ENCODE measurements at places on chromosomes 2 and 18.
A peak's percentile ranks its signal among the peaks of the same experiment; 100 is the strongest.

GRCh38 chr18:76822506-76823160 lies at the start of gene ZNF236:
TSS of gene ZNF236 (plus strand) at chr18:76822557. CDS start at chr18:76822608, 51 bp downstream.
- DNase-seq: no peak

GRCh38 chr18:32714571-32715148 lies 58.2 kb downstream of the KLHL14 start:
- DNase-seq: peak; percentile 87

DNA sequence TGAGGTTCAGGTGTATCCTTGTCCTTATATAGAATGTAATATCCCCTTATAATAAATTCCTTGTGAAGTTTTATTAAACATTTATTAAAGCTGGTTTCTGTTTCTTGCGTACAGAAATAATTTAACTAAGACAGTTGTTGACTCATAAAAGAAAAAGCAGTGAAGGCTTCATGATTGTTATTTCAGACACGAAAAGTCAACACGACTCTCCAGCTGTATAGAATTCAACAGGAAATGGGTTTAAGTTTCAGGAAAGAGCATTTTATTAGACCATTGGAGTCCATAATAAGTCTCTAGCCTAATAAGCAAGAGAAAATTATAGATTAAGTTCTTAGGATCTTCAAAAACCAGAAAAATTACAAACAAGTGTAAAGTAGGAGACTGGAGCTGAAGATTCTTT lies 62.2 kb downstream of the KCNE4 start:
- DNase-seq: no peak

GRCh38 chr2:68700560-68700959 lies 34.1 kb upstream of the ARHGAP25 start:
- no peak for DNase-seq

- peak; percentile 18 for DNase-seq
Measured at GRCh38 chr18:58955001-58955400, 90.3 kb downstream of the ZNF532 start.

GRCh38 chr2:220432645-220433044 lies 805.2 kb downstream of the SLC4A3 start:
- no peak for DNase-seq

DNA sequence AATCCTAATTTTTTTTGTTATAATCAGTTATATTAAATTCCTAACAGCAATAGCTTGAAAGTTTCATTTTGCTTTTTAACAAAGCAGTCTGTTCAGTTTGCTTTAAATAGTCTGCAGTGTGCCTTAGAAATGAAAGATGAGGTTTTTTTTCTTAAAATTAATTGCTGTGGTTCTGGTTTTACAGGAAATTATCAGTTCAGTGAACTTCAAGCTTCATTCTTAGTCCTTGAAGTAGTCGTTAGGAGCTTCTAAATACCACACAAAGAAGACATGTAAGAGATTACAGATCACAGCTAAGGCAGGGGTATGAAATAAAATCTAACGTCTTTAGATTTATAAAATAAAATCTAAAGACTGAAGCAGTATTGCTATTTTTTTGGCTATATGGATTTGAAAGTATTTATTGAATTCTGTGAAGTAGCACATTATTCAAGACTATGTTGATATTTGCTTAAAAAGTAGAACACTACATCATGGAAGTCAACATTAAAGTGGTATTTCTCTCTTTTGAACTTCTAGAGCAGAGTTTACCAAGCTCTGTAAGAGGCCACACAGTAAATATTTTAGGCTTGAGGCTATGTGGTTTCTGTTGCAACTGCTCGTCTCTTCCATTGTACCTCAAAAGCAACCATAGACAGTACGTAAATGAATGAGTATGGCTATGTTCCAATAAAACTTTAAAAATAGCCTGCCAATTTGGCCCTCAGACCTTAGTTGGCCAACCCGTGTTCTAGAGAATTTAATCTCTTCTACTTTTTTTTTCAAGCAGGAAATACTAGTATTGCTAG lies 81.5 kb upstream of the STON1 start:
- DNase-seq: peak; percentile 82

- no peak for DNase-seq
Measured at GRCh38 chr18:26448714-26449159, 99.6 kb downstream of the KCTD1 start.

- DNase-seq: peak; percentile 53
Measured at GRCh38 chr2:159614534-159615366, 1.6 kb downstream of the BAZ2B start.

DNA sequence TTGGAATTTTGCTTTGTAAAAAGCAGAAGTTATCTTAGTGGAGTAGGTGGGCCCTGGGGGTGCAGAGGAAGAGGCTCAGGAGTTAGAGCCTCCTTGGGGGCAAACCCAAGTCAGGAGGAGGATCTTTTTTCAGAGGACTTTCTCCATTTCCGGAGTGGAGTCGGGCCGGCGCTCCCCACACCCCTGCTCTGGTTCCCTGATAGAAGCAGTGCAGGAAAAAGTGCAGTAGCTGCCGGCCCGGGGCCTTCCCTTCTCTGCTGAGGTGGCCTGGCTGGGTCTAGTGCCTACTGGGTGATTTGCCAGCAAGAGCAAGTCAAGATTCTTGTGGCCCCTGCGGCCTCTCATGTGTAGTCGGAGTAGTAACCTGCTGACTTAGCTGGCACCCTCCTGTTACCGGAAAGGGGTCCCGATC lies 124.2 kb upstream of the HS6ST1 start:
- no peak for DNase-seq

GRCh38 chr18:36023336-36023735 lies 44.0 kb downstream of the RPRD1A start:
- no peak for DNase-seq

DNA sequence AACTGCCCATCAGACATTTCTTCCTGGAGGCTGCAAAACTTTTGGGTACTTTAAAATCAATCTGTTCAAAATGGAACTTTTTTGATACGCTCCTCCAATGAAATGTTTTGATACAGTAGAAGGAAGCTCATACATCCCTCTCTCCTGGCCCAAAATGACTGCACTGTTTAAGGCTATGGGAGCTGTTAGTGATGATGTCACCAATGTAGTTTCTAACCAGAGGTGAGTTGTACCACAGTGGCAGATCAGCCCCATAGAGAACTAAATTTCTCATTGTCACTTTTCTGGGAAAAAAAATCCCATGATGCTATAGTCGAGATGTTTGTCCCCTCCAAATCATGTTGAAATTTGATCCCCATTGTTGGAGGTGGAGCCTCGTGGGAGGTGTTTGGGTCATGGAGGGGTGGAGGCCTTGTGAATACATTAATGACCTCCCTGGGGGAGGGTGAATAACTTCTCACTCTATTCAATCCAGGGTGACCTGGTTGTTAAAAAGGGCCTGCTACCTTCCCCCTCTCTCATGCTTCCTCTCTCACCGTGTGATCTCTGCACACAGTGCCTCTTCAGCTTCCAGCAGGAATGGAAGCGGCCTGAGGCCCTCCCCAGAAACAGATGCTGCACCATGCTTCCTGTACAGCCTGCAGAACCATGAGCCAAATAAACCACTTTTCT lies 117.4 kb upstream of the NPAS2 start:
- DNase-seq: no peak

DNA sequence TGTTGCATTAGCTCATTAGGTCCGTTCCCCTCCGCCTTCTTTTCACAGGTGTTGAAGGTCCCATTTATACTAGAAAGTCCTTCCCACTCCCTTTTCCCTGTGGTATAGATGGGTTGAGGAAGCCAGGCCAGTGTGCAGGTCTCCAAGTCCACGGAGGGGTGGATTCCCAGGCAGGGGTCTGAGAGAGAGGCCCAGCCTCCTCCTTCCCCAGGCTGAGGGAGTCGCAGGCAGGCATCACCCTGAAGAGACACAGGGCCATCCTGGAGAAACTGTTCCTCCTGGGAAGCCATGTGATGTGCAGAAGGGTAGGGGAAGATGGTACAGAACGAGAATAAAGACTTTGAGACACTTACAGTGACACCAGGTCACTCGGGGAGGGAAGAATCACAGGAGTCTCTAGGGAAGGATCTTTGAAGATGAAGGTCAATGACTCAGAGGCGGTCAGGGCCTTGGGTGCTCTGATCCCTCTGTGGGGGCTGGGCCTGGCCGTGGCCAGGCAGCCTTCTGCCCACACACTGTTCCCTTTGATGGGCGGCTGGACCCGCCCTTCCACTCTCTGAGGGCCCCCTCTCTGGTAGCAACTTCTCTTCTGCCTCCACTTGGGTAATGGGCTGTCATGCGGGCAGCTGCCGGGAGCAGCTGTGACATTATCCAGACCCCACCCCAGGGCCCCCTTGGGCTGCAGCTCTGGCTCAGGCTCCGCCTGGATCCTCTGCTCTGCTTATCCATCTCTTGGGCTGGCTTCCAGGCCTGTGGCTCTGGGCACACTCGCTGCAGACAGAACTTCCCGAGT lies 45.1 kb downstream of the RHOB start:
- no peak for DNase-seq

DNA sequence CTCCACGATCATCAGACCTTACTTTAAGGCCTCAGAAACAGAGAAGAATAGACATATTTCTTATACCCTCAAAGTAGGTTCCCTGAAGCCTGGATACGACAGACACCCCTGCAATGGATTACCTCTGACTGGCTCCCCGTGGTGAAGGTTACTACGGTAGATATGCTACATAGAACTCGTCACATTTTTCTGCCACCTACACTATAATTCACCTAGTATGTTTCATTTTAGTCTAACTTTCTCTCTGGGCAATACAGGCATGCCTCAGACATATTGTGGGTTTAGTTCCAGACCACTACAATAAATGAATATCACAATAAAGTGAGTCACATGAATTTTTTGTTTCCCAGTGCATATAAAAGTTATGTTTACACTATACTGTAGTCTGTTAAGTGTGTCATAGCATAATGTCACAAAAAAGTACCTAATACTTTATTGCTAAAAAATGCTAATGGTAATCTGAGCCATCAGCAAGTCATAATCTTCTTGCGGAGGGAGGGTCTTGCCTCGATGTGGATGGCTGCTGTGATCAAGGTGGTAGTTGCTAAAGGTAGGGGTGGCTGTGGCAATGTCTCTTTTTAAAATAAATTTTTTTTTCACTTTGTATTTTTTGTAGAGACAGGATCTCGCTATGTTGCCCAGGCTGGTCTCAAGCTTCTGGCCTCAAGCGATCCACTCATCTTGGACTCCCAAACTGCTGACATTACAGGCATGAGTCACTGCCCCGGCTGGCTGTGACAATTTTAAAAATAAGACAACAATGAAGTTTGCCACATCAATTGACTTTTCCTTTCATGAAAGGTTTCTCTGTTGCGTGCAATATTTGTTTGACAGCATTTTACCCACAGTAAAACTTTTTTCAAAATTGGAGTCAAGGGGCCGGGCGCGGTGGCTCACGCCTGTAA lies 64.6 kb downstream of the TGIF1 start:
- no peak for DNase-seq

- no peak for DNase-seq
Measured at GRCh38 chr2:213149949-213150314, 1.5 kb downstream of the IKZF2 start.

DNA sequence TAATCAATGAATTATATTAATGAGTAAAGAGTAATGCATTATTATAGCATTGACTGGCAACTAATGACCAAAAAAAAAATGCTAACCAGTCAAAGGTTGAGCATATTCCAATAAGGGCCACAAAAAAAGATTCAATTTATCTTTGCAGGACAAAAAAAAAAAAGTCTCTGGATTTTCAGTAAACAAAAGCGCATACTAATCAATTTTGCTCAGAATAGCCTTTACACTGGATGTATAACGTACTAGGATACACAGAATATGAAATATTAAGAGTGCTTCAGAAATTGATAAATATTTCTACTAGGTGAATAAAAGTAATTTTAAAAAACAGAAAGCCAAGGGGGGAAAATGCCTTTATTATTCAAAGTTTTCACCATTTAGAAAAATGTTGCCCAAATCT lies 74.4 kb downstream of the NBAS start:
- no peak for DNase-seq

GRCh38 chr2:191983186-191983585 lies 136.3 kb upstream of the CAVIN2 start:
- DNase-seq: peak; percentile 31

DNA sequence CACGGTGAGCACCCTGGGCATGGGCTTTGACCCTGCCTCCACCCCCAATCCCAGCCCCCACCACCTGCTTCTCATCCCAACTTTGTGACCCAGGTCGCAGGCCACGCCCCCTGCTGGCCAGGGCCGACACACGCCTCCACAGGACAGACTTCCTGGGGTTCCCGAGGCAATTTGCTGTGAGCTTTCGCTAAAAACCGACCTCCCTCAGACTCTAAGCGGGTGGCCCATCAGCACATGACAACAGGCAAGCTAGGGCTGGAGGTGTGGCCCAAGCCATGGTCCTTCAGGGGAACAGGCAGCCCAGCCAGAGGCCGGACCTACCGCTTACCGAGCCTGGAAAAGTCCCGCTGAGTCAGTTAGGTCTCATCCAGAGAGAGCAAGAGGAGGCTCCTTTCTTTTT lies 31.9 kb downstream of the C1QL2 start:
- DNase-seq: no peak

DNA sequence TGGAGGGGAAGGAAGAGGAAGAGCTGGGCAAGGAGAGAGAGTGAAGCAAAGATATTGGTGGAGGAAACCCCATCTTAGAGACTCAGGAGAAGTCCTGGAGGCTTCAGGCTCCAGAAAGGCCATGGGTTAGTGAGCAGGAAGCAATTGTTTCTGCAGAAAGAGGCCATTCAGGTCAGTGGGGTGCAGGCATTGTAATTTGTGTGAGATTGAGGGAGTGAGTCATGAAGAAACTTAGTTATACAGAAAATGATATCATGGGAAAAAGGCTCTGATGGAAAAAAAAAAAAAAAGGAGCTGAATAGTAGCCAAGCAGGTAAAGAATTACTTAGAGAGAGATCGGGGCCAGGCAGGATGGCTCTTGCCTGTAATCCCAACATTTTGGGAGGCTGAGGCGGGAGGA lies 4.0 kb downstream of the EMILIN2 start:
- peak; percentile 52 for DNase-seq

GRCh38 chr18:25234322-25234639 lies 117.7 kb downstream of the ZNF521 start:
- DNase-seq: no peak

GRCh38 chr2:149290662-149291061 lies 39.7 kb upstream of the LYPD6 start:
- DNase-seq: no peak

DNA sequence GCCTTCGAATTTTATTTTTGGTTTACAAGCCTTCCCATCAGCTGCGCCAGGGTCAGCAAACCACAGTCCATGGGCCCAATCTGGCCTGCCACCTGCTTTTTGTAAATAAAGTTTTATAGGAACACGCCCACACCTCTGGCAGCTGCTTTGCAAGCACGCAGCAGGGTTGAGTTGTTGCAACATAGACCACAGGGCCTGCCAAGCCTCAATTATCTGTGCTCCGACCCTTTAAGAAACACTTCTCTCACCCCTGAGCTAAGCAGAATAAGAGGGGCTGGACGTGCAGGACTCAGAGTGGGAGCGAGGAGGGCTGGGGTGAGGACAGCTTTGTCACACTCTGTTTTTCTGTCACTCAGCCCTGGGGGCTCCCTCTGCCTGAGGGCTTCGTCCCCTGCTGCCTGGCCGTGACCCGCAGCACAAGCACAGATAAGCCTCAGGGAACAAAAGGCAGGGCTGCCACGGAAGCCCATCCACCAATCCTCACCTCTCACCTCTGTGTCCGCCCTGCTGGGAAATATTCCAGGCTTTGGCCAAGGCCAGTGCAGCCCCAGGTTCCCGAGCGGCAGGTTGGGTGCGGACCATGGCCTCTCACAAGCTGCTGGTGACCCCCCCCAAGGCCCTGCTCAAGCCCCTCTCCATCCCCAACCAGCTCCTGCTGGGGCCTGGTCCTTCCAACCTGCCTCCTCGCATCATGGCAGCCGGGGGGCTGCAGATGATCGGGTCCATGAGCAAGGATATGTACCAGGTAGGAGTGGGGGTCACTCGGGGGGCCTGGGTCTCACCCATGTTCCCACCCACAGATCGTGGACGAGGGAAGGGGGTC lies at the start of gene AGXT:
AGXT (plus strand) TSS at position 539 of the 823 bp plus-strand sequence; CDS start at position 581, 42 bp downstream.
- DNase-seq: no peak
